ENCODE measurements at places on chromosomes 7 and 10. TPM values are rescaled to one million over a fixed set of nuclear protein-coding genes. Genes with fewer than 3 reads are reported as not detected.

The GDF2 gene
- total RNA-seq: not detected

The CYP26C1 gene
- total RNA-seq: 0.32 TPM

The HSPB1 gene
- total RNA-seq: 37.4 TPM

The RET gene
- not detected for total RNA-seq

The OGDHL gene
- total RNA-seq: 0.91 TPM

The PLCE1 gene
- total RNA-seq: under 0.01 TPM

The FLNC gene
- 74.8 TPM for total RNA-seq

The CARD11 gene
- total RNA-seq: 1.7 TPM

The MMD2 gene
- total RNA-seq: not detected

The DPCD gene
- 62.0 TPM for total RNA-seq

The NRF1 gene
- total RNA-seq: 12.7 TPM

The INMT gene
- 0.15 TPM for total RNA-seq

All from epithelial cell of umbilical artery (primary cell).